ENCODE measurements at places on chromosomes 4 and X.

GRCh38 chr4:142813388-142813787 lies 32.7 kb downstream of the INPP4B start:
- no peak for DNase-seq

DNA sequence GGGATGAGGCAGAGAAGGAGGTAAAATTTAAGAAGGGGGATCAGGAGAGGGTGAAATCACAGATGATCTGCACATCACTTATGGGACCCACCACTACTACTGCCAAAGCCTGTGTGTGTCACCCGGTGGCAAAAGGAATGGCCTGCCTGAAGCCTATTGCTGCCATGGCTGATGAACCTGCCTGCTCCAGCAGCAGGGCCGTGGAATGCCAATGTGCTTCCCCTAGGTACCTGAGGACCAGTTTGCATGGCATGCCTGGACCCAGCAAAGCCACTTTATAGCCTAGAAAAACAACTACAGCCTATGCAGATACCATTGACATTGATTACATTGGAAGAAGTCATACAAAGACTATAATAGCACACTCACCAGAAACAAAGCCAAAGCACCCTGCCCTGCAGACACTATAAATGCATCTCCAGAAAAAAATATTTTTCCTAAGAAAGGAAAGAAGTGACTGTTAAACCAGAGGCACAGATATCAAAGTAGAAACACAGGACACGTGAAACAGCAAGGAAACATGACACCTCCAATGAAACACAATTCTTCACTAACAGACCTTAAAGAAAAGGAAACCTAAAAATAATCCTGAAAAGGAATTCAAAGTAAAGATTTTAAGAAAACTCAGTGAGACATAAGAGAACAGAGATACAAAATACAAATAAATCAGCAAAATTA lies 680.7 kb upstream of the GRID2 start:
- no peak for DNase-seq

GRCh38 chr4:87081826-87082225 lies 138.6 kb downstream of the KLHL8 start:
- DNase-seq = no peak

DNA sequence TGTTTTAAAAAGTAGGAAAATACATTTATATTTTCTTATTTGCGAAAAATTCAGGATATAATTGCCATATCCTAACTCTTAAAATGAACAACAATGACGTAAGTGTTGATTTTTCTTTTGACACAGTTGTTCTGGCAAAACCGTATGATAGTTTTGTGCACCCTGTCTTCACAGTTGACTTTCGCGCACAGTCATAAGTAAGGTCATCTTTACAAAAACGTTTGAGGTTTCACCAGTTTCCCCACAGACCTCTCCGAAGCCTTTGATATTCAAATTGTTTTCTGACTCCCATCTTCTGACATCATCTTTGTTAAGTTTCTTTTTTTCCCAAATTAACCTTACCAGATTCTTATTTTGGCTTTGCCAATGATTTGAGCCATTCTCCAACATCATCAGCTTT lies 48.1 kb upstream of the ATXN3L start:
- no peak for DNase-seq

DNA sequence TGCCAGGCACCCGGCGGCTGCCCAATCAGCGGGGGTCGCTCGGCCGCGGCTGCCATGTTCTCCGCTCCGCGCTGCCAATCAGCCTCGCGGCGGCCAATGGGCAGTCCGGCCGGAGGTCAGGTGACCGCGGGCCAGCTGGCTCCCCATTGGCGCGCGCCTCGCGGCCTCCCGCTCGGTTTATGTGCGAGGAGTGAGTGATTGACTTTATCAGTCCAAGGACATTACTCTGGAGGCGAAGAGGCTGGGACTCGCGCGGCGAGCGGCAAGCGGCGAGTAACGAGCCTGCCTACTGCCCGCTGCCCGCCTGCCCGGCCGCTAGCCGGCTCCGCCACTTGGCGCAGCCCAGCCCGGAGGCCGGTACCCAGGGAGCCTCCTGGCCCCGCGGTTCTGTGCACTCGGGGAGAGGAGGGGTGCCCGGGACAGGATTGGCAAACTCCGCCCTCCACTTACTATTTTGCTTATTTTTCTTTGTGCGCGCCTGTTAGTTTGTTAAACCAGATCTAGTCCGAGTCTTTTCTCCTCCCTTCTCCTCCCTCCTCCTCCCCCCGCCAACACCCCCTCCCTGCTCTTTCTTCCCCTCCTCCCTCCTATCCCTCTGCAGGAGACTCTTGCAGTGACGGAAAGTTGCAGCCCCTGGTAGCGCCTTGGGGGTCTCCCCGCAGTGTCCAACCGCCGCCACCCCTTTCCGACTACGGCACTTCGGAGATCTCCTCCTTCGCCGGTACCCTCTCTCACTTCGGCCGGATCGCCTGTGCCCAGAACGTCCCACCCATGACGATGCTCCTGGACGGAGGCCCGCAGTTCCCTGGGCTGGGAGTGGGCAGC lies at the start of gene ZIC3:
ZIC3 (plus strand) TSS at position 207 of the 825 bp plus-strand sequence; CDS start at position 772, 565 bp downstream.
- DNase-seq = no peak

DNA sequence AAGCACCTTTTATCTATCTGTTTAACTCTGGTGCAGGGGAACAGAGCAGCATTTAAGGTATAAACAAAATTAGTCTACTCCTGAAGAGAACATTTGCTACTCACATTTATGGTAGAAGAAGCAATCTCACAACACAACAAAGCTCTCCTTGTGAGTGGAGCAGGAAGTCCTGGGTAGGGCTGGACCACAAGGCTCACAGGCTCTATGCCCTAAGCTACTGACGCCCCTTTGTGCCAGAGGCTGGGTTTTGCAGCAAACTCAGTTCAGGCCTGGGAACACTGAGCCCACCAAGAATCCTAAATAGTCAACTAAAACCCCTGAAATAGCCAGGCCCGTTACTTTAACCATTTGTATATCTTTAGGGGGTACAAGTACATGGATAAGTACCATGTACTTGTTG lies 4.7 kb upstream of the ZXDB start:
- no peak for DNase-seq

DNA sequence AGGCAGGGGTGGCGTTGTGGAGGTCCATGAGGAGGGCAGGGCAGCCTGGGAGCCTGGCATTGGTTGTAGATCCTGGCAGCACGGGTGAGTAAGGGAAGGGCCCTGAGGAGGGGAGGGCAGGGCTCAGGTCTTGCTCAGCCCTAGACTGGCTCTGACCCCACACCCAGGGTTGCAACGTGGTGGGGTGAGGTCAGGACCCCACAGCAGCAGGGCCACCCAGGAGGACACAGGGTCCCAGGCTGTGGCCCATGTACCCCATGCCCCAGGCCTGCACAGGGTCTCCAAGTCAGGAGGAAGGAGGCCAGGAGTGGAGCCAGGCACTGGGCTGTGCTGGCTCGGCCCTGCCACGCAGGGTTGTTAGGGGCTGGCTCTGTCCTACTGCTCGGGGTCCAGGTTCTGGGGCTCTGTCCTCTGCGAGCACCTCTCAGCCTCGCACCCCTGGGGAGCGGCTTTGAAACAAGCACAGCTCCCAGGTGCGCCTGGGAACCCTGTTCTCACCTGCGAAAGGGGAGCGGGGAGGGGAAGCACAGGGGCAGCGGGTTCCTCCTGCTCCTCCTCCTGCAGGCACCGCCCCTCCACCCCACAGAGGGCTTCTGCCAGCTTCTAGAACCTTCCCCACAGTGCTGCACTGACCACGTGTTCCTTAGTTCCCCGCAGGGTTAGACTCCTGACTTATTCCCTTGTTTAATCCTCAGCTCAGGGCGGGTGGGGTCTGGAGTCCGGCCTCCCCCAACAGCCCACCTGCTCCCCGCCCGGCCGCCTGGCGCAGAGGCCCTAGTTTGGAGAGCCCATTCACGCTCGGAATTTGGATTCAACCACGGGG lies 20.4 kb downstream of the MSANTD1 start:
- no peak for DNase-seq

GRCh38 chr4:170374770-170375169 lies 285.0 kb upstream of the AADAT start:
- peak; percentile 56 for DNase-seq

DNA sequence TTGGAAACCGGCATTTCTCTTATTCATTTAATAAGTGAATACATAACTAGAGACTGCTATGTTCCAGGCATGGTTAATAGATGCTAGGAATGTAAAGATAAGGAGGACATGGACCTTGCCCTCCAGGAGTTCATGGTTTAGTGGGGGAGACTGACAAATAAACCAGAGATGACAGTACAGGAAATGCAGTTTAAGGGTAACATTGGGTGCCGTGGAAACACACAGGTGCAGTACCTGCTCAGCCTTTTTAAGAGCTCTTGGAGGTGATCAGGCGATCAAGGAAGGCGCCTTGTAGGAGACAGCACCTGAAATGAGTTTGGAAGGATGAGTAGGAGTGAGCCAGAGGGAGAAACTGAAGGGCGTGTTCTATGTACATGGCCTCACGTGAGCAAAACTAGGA lies 145.8 kb downstream of the AASDH start:
- no peak for DNase-seq

GRCh38 chrX:826448-826847 lies 195.9 kb downstream of the SHOX start:
- DNase-seq = no peak
